ENCODE measurements at places on chromosomes 4 and X. TPM values are rescaled to one million over a fixed set of nuclear protein-coding genes. Genes with fewer than 3 reads are reported as not detected.
A peak's percentile ranks its signal among the peaks of the same experiment; 100 is the strongest.

GRCh38 chr4:114603497-114603896, 4.9 kb downstream of the UGT8 start:
- no peak for DNase-seq

- no peak for DNase-seq
These were observed 40.3 kb downstream of the KLHL5 start for GRCh38 chr4:39102297-39102696.

- DNase-seq: peak; percentile 30
These were observed 101.4 kb downstream of the PAPSS1 start for GRCh38 chr4:107618656-107619055.

- peak; percentile 24 for DNase-seq
These were observed 25.7 kb upstream of the BCLAF3 start for GRCh38 chrX:20016616-20016945.

- DNase-seq: no peak
These were observed 59.9 kb upstream of the TXK start for GRCh38 chr4:48193921-48194468.

DNA sequence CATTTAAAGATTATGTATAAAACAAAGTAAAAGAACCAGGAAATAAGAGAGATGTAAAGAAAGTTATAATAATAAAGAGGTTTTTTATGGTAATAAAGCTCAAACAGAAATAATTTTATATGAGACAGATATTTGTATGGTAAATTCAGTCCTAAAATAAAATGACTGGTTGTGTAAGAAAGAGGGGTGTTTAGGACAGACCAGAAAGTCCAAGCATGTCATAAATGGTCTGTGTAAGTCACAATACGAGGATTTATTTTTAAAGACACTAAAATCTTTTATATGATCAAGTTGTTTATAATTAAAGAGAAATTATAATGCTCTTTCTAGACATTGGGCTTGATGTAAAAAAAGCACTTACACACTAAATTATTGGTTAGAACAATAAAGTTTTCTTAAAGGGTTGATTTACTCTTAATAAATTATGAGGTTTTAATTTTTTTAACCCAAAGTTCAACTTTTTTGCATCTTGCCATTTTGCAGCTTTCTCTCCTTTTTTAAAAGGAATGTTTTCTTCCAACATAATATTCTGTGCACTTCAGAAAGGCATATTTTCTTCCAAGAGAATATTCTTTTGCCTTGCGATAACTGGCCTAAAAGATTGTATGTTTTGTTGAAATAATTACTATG, 61.9 kb upstream of the TCEAL2 start:
- DNase-seq: no peak

GRCh38 chr4:88219099-88219498, 60.7 kb upstream of the ABCG2 start:
- peak; percentile 76 for DNase-seq

- no peak for DNase-seq
These were observed 790 bp upstream of the HHIP start for GRCh38 chr4:144645102-144645630.

GRCh38 chr4:188627892-188628291, 488.7 kb downstream of the TRIML1 start:
- no peak for DNase-seq

DNA sequence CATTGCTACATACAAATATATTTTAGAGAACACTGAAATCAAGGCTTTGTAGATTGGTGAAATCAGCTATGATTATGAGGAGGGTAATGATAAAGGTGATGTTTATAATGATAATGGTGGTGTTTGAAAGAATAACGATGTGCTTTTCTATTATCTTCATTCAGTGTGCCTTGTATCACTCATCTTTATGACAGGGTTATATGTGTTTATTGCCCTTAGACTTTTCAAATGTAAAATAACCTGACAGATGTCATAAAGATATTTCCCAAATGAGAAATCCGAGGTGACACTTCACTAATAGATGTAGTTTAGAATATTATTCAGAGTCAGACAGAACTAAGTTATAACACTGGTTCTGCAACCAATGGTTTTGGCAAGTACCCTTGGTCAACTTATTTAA, 323.0 kb upstream of the SPANXN4 start:
- DNase-seq: no peak

DNA sequence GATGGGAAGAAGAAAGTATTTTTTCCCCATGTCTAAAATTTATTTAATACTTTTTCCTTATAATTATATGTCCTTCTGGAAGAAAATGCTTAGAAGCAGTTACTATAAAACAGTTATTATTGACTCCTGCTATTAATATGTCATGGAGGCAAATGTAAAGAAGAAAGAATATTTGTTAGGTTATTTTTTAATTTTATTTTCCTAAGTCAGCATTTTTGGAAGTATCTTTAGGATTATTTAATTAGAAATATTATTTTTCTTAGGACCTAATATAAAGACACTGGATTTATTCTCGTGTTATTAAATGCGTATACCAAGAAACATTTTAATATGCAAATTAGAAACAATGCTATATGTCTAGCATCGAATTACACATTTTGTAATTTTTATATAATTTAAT, 687.7 kb downstream of the TRAM1L1 start:
- DNase-seq: no peak

SHISA3 gene
- not detected for polyA plus RNA-seq

FAM47E gene
- not detected for polyA plus RNA-seq

FRAS1 gene
- polyA plus RNA-seq: 5.8 TPM

FGFR3 gene
- polyA plus RNA-seq: 0.10 TPM

PORCN gene
- polyA plus RNA-seq: 22.9 TPM

Data from GM23248 (cell line).